ENCODE measurements at places on chromosomes 1 and 21.

- no peak for DNase-seq
Measured at GRCh38 chr21:40563900-40564299, 283.1 kb downstream of the DSCAM start.

- DNase-seq, result no peak
Measured at GRCh38 chr1:36567601-36568341, 85.1 kb upstream of the CSF3R start.

GRCh38 chr1:182668521-182669054, 15.8 kb downstream of the RGS8 start:
- DNase-seq, result no peak

DNA sequence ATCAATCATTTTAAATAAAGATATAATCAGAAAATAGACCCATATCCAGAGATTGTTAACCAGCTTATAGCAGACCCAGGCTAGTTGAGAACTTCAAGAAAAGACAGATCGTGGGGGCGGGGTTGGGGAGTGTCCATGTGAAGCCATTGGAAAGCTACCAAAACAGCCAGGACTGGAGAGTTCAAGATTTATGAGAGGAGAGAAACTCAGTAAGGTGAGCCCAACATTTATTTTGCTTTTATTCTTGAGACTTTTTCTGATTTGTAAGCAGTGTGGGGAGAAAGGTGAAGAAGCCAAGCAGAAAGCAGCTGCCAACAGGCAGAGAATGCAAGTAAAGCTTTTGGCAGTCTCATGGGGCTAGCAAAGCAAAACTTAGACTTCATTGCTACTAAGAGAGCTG, 179.9 kb downstream of the VPS13D start:
- no peak for DNase-seq

- DNase-seq, result no peak
Measured at GRCh38 chr1:207863893-207864535, 46.9 kb downstream of the CD34 start.

GRCh38 chr1:107782217-107782845, 182.6 kb downstream of the VAV3 start:
- DNase-seq, result no peak

Measured in hippocampal formation (tissue), 2 donors.